ENCODE measurements at places on chromosomes 2 and 18. TPM values are rescaled to one million over a fixed set of nuclear protein-coding genes. Genes with fewer than 3 reads are reported as not detected.

GRCh38 chr2:86157009-86157556 lies 38.2 kb downstream of the IMMT start:
- no peak for DNase-seq

The UGT1A10 gene
- not detected for total RNA-seq

DNA sequence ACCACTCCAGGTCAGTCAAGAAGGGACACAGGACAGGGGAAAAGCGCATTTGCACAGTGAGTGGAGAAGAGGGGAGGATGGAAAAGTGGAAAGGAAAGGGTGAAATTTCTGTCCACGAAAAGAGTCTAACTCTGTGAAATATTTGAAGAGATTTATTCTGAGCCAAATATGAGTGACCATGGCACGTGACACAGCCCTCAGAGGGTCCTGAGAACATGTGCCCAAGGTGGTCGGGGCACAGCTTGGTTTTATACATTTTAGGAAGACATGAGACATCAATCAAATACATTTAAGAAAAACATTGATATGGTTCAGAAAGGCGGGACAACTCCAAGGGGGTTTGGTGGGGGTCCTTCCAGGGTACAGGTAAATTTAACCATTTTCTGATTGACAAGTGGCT lies 111.1 kb downstream of the MYT1L start:
- no peak for DNase-seq

DNA sequence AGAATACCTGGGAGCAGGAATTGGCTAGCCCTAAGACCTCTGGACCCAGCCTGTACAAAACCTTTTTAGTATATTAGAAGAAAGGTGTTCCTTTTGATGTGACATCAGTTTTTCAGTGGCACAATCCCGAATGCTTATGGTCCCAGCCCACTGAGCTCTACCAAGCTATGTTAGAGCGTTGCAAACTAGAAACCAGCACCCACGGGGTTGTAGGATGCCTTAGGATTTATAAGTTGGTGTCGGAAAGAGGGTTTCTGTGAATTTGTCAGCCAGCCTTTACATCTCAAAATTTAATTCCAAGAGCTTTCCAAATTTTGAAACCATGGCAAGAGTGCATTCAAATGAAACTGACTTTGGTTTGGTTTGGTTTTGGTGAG lies 499 bp upstream of the LMAN1 start:
- DNase-seq: no peak

The CCDC148 gene
- total RNA-seq: 1.2 TPM

The MAP3K19 gene
- not detected for total RNA-seq

- DNase-seq: no peak
Measured at GRCh38 chr2:137873536-137874244, 90.6 kb upstream of the HNMT start.

- no peak for DNase-seq
Measured at GRCh38 chr18:61080954-61081528, 252.2 kb upstream of the CDH20 start.

- DNase-seq: no peak
Measured at GRCh38 chr2:55161295-55162210, 70.5 kb downstream of the CLHC1 start.

- peak; percentile 43 for DNase-seq
Measured at GRCh38 chr18:63427558-63427957, 5.3 kb upstream of the VPS4B start.

The FBXO15 gene
- 0.87 TPM for total RNA-seq

The MC5R gene
- total RNA-seq: not detected

- DNase-seq: no peak
Measured at GRCh38 chr2:133504566-133505505, 63.4 kb downstream of the NCKAP5 start.

Data from epithelial cell of proximal tubule (primary cell).